ENCODE measurements at places on chromosomes 12 and 14. TPM values are rescaled to one million over a fixed set of nuclear protein-coding genes. Genes with fewer than 3 reads are reported as not detected.

Gene TEP1
- 25.0 TPM for total RNA-seq

Gene HCAR2
- not detected for total RNA-seq

Gene COPZ1
- total RNA-seq: 126 TPM

Gene SMCO2
- total RNA-seq: 1.6 TPM

Gene PARP2
- 7.3 TPM for total RNA-seq

Gene ACRBP
- total RNA-seq: 0.26 TPM

Gene RPGRIP1
- total RNA-seq: not detected
